Thyroid gland (tissue), 4 donors: ENCODE measurements at places on chromosomes 1 and 21. TPM values are rescaled to one million over a fixed set of nuclear protein-coding genes. Genes with fewer than 3 reads are reported as not detected.

ELOVL1 gene
- 70.5 TPM for total RNA-seq

DNA sequence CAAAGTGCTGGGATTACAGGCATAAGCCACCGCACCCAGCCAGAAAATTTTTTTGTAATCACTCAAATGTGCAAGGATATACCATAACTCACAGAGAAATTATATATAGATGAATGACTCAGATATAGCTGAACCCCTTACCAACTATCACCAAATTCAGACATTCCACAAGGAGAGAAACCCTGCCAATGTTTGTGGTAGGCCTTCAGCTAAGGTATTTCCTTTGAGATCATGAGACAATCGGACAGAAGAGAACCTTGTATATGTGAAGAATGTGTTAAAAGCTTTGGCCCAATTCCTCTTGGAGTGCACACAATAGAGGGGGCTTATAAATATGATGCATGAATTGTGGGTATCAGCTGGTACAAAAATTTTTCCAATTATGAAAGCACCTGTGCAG lies 50.7 kb downstream of the ZNF684 start:
- H3K4me3 ChIP-seq: no peak overlapping the region
- no peaks in the 10 kb centered on the region for H3K27me3 ChIP-seq
- DNase-seq: no peak
- H3K4me1 ChIP-seq: no peaks in the 10 kb centered on the region
- H3K27ac ChIP-seq: no peak overlapping the region

DNA sequence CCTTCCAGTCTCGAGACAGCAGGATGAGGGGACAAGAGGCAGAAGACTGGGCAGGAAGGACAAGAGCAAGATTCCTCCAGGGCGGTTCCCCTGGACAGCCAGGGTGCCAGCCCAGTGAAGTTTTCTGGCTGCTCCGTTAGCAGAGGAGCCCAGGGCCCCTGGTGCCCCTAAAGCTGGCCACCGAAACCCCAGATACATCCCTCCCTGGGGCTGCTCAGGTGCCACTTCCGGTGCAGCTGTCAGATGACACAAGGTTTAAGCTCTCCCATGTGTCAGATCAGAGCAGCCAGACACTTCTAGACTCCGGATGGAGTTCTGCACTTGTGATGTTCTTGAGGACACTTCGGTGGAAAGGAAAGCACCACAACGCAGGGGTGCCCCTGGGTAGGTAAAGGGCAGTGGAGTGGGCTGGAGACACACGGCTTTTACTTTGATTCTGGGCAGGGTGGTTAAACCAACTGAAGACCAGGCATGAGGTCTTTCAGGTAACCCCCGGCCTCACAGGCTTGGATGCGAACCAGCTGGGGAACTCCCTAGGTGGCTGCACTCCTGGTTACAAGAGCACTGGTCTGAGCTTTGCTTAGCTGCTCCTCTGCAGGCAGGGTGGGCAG lies 85.7 kb downstream of the ITPKB start:
- no peaks in the 10 kb centered on the region for H3K27me3 ChIP-seq
- no peaks in the 10 kb centered on the region for H3K36me3 ChIP-seq
- peak; percentile 49 for DNase-seq
- peaks cover 46% of the 10 kb centered on the region for H3K4me1 ChIP-seq
- no peak overlapping the region for H3K4me3 ChIP-seq

DNA sequence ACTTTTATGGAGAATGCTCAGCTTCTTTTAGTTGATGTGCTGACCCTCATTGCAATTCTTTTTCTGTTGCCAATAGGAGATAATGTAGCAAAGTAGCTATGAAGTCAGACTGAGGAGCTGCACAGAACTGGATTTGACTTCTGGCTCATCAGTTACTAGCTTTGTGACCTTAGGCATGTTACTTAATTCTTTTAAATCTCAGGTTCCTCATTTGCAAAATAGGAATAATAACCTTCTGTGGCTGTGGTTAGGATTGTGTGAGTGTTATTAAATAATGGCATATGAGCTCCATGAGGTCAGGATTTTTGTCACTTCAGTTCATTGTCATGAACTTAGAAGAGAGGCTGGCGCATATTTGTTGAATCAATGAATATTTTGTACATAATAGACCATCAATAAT lies 237.6 kb upstream of the SGIP1 start:
- H3K36me3 ChIP-seq: no peaks in the 10 kb centered on the region
- no peaks in the 10 kb centered on the region for H3K27me3 ChIP-seq
- H3K4me3 ChIP-seq: no peak overlapping the region
- H3K27ac ChIP-seq: no peak overlapping the region

- no peak for DNase-seq
- no peak overlapping the region for H3K27ac ChIP-seq
- H3K36me3 ChIP-seq: no peaks in the 10 kb centered on the region
- H3K4me1 ChIP-seq: no peaks in the 10 kb centered on the region
- no peaks in the 10 kb centered on the region for H3K27me3 ChIP-seq
- H3K4me3 ChIP-seq: no peak overlapping the region
Observed at GRCh38 chr1:29975036-29975694, 738.8 kb downstream of the PTPRU start.

DNA sequence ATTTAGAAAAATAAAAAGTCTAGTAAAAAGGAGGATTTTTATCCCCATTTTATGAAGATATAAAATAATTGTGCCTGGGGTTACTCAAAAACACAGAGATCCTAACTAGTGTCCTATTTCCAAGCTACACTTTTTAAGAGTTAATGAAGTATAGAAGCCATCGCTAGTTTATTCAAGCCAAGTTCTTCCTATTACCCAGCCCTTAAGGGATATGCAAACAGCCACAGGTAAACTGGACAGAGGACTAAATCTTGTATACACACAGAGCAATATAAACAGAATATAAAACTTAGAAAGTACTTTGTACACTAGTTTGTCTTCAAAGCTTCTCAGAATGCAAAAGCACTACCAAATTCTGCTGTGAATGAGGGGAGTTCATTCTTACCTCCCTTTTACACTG lies 111.1 kb downstream of the RERE start:
- H3K4me1 ChIP-seq: peaks cover 35% of the 10 kb centered on the region
- no peaks in the 10 kb centered on the region for H3K27me3 ChIP-seq
- no peak overlapping the region for H3K4me3 ChIP-seq
- no peaks in the 10 kb centered on the region for H3K36me3 ChIP-seq
- no peak for DNase-seq

DNA sequence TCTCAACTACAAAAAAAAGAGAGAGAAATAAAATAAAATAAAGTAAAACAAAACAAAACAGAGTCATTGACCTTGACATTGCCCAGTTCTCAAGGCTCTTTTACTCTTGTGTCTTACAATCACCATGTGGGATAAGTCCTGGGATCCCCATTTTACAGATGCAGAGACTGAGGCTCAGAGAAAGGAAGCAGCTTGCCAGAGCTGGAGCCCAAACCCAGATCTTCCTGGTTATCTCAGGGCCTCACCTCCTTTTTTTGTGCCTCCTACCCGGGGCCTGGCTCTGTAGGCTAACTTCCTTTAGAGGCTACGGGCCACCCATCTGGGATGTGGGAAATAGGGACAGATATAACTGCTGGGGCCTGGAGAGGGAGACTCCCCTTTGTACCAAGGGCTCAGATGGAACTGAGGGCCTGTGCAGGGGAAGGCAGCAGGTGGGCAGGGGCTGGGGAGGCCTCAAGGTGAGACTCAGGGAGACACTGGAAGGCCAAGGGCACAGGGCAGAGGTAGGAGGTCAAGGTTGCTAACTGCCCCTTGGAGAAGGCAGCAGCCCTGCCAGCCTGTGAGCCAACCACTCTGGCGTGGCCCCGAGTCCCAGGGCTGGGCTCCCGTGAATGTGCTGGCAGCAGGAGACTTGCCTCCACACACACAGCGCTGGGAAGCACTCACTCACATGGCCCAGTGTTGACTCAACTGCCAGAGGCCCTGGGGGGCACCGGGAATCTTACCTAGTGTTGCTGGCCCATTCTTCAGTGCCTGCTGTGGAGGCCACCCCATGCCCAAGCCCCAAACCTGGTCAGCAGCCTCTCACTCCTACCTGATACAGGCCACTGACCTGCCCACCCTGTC lies 6.5 kb upstream of the ECE1 start:
- DNase-seq: no peak
- no peak overlapping the region for H3K4me3 ChIP-seq
- no peak overlapping the region for H3K27ac ChIP-seq

CLDN14 gene
- not detected for total RNA-seq

GRCh38 chr1:211781260-211781659 lies 49.3 kb downstream of the LPGAT1 start:
- no peak overlapping the region for H3K4me3 ChIP-seq
- H3K27ac ChIP-seq: peak overlapping the region; percentile 17
- DNase-seq: no peak
- peaks cover 3% of the 10 kb centered on the region for H3K36me3 ChIP-seq

MX2 gene
- total RNA-seq: 7.6 TPM

AKR7A3 gene
- 1.8 TPM for total RNA-seq

CLCA2 gene
- total RNA-seq: not detected

GRCh38 chr21:16046656-16047330 lies 317.0 kb downstream of the USP25 start:
- no peaks in the 10 kb centered on the region for H3K4me1 ChIP-seq
- no peaks in the 10 kb centered on the region for H3K36me3 ChIP-seq
- H3K27ac ChIP-seq: no peak overlapping the region
- DNase-seq: no peak

DNA sequence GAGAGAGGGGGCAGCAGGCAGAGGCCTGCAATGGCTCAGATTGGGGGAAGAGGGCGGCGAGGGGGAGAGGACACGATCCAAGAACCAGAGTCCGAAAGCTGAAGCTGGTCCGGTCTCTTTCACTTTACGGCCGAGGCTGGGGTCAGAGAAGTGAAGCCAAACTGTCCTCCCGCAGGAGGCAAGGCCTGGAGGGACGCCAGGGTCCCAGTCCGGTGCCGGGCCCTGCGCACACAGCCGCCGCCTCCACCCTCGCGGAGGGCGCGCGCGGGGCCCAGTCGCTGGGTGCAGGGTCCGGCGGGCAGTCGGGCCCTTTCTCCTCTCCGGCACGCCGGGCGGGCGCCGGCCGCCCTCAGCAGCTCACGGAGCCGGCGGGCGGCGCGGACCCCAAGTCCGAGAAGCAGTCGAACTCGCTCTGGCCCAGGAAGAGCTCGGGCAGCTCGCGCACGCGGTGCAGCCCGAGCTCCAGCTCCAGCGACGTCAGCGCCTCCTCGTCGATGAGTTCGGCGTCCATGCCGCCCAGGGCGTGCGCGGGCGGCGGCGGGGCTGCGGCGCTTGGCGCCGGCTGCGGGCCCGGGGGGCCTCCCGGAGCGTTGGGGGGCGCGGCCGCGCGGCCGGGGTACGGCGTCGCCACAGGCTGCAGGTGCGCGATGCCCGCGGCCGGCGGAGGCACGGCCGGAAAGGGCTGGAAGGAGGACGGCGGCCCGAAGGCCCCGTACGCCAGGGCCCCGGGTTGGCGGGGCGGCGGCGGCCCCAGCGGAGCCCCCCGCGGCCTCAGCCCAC lies 749 bp downstream of the CITED4 start:
- peak; percentile 41 for DNase-seq
- no peak overlapping the region for H3K4me3 ChIP-seq
- H3K27me3 ChIP-seq: no peaks in the 10 kb centered on the region
- peak overlapping the region; percentile 46 for H3K27ac ChIP-seq
- H3K4me1 ChIP-seq: peaks cover 12% of the 10 kb centered on the region
- no peaks in the 10 kb centered on the region for H3K36me3 ChIP-seq

GRCh38 chr1:163684785-163685184 lies 363.0 kb downstream of the NUF2 start:
- no peaks in the 10 kb centered on the region for H3K36me3 ChIP-seq
- no peak overlapping the region for H3K4me3 ChIP-seq
- no peaks in the 10 kb centered on the region for H3K27me3 ChIP-seq
- DNase-seq: no peak

CNR2 gene
- total RNA-seq: 0.13 TPM

- H3K4me1 ChIP-seq: no peaks in the 10 kb centered on the region
- no peak overlapping the region for H3K27ac ChIP-seq
- H3K36me3 ChIP-seq: no peaks in the 10 kb centered on the region
- H3K27me3 ChIP-seq: no peaks in the 10 kb centered on the region
Observed at GRCh38 chr1:224707843-224708725, 92.0 kb downstream of the CNIH3 start.

CASQ2 gene
- 1.1 TPM for total RNA-seq

- no peak for DNase-seq
- no peaks in the 10 kb centered on the region for H3K27me3 ChIP-seq
- H3K4me3 ChIP-seq: no peak overlapping the region
- no peaks in the 10 kb centered on the region for H3K36me3 ChIP-seq
- H3K4me1 ChIP-seq: no peaks in the 10 kb centered on the region
Observed at GRCh38 chr1:224767676-224768075, 151.6 kb downstream of the CNIH3 start.

GRCh38 chr1:65269612-65270011 lies 39.7 kb upstream of the DNAJC6 start:
- H3K36me3 ChIP-seq: no peaks in the 10 kb centered on the region
- H3K27ac ChIP-seq: no peak overlapping the region
- no peaks in the 10 kb centered on the region for H3K27me3 ChIP-seq
- H3K4me3 ChIP-seq: no peak overlapping the region
- H3K4me1 ChIP-seq: peaks cover 8% of the 10 kb centered on the region

- H3K27me3 ChIP-seq: no peaks in the 10 kb centered on the region
- H3K36me3 ChIP-seq: no peaks in the 10 kb centered on the region
- no peak overlapping the region for H3K4me3 ChIP-seq
- H3K4me1 ChIP-seq: no peaks in the 10 kb centered on the region
Observed at GRCh38 chr1:180672105-180672504, 40.3 kb downstream of the XPR1 start.

DNA sequence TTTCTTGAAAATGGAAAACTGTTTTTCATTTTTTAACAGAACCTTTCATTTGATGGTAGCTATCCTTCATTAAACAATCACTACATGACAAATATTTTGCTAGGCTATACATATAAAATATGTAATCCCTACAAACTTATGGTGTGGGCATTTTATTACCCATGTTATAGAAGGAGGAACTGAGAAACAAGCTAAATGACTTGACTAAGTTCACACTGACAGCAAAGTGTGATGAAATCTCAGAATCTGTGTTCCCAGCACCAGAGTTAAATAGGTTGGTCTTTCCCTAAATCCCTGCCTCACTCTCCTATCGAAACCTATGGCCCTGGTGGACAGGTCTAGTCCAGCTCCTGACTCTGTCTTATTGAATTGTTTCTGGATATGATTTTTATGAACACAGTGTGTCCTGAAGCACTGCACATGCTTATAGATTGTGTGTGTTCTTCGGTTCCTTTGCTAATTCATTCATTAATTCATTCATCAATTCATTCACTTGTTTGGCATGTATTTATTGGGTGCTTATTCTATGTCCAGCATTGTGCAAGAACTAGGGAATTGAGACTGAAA lies 301.0 kb downstream of the GRIK1 start:
- no peak overlapping the region for H3K27ac ChIP-seq
- H3K27me3 ChIP-seq: no peaks in the 10 kb centered on the region
- H3K4me3 ChIP-seq: no peak overlapping the region
- H3K36me3 ChIP-seq: no peaks in the 10 kb centered on the region

RAB3B gene
- total RNA-seq: not detected

CLCNKB gene
- 7.1 TPM for total RNA-seq

HSD3B2 gene
- not detected for total RNA-seq

- no peak overlapping the region for H3K27ac ChIP-seq
- H3K36me3 ChIP-seq: no peaks in the 10 kb centered on the region
- H3K4me1 ChIP-seq: no peaks in the 10 kb centered on the region
- H3K27me3 ChIP-seq: no peaks in the 10 kb centered on the region
- H3K4me3 ChIP-seq: no peak overlapping the region
Observed at GRCh38 chr21:33973268-33973667, 57.7 kb upstream of the ATP5PO start.

FCER1G gene
- total RNA-seq: 16.3 TPM

OR2T29 gene
- total RNA-seq: not detected

GTF2B gene
- 33.1 TPM for total RNA-seq
